ENCODE measurements at places on chromosomes 7 and 10. TPM values are rescaled to one million over a fixed set of nuclear protein-coding genes. Genes with fewer than 3 reads are reported as not detected.

Gene CYTH3
- total RNA-seq, result 14.8 TPM

DNA sequence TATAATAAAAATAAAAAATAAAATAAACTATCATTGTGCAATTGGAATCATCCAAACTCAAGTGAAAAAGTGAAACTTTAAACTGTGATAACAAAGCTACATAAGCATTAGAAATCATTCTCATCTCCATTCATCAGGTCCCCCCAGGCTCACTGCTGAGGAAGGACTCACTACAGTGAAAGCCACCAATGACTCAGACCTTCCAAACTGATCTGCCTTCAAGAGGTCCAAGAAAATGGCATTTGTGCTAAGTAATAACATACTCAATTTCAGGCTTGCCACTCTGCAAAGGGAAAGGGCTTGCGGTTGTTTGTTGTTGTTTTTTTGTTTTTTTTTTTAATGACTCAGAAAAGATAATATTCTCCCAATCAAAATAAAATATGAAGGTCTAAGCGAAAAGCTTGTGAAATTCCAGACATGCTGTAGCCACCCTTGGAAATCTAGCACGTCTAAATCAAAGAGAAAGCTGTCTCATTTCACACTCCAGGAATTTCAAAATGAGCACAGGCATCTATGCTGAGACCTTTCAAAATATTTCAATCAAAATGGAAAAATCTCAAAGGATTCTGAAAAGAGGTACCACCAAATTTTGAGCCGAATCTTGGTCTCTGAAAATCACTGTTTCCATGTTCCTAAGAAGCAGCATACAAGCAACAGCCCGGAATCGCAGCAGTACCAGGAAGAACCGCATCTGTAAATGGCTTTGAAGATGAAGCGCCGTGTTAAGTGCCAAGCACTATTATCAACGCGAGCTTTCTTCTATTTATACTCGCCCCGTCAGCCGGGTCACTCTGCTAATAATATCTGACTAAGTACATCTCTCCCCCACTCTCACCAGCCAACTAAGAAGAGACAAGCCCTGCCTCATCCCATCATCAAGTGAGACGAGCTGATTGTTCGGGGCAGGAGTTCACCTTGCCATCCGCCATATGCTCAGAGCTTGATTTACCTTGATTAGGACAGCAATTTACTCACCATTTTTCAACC lies 13.5 kb downstream of the SFMBT2 start:
- H3K27ac ChIP-seq, result no peak overlapping the region
- DNase-seq, result no peak
- peaks cover 4% of the 10 kb centered on the region for H3K36me3 ChIP-seq
- H3K27me3 ChIP-seq, result no peaks in the 10 kb centered on the region
- no peak overlapping the region for H3K4me3 ChIP-seq
- H3K4me1 ChIP-seq, result peaks cover 41% of the 10 kb centered on the region

Gene SPAM1
- not detected for total RNA-seq

Gene KRIT1
- total RNA-seq, result 37.9 TPM

- no peaks in the 10 kb centered on the region for H3K36me3 ChIP-seq
- no peak overlapping the region for H3K4me3 ChIP-seq
- H3K4me1 ChIP-seq, result peaks cover 14% of the 10 kb centered on the region
- peaks cover 18% of the 10 kb centered on the region for H3K27me3 ChIP-seq
- DNase-seq, result no peak
- H3K27ac ChIP-seq, result no peak overlapping the region
These were observed 38.8 kb upstream of the SLC29A3 start for GRCh38 chr10:71280216-71280615.

Gene HPSE2
- 0.16 TPM for total RNA-seq

Gene LRRC18
- not detected for total RNA-seq

Gene GARIN1A
- total RNA-seq, result not detected

DNA sequence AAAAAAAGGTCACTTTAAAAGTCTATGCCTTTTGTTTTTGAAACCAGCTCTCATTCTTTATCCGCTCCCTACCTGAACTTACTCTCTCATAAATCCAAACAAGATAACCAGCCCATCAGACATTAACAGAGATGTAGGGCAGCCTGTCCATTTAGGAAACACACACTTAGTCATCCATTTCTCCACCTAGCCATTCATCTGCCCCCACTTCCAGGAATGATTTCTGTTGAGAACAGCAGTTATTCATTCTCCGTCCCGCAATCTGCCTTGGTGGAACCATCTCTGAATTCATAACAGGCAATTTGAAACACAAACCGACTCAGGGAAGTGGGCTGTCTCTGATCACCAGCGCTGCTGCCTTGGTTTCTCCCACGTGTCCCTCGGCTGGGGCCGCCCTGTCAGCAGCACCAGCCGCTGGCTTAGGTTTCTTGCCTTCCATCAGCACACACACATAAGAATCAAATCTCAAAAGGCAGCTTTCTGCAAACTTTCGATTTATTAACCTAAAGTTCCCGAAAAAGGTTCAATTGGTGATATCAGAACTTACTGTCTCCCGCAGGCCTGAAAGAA lies 528.2 kb upstream of the NRP1 start:
- no peak overlapping the region for H3K4me3 ChIP-seq
- no peaks in the 10 kb centered on the region for H3K36me3 ChIP-seq
- no peak overlapping the region for H3K27ac ChIP-seq
- no peaks in the 10 kb centered on the region for H3K4me1 ChIP-seq

Gene ZCCHC24
- total RNA-seq, result 11.0 TPM

DNA sequence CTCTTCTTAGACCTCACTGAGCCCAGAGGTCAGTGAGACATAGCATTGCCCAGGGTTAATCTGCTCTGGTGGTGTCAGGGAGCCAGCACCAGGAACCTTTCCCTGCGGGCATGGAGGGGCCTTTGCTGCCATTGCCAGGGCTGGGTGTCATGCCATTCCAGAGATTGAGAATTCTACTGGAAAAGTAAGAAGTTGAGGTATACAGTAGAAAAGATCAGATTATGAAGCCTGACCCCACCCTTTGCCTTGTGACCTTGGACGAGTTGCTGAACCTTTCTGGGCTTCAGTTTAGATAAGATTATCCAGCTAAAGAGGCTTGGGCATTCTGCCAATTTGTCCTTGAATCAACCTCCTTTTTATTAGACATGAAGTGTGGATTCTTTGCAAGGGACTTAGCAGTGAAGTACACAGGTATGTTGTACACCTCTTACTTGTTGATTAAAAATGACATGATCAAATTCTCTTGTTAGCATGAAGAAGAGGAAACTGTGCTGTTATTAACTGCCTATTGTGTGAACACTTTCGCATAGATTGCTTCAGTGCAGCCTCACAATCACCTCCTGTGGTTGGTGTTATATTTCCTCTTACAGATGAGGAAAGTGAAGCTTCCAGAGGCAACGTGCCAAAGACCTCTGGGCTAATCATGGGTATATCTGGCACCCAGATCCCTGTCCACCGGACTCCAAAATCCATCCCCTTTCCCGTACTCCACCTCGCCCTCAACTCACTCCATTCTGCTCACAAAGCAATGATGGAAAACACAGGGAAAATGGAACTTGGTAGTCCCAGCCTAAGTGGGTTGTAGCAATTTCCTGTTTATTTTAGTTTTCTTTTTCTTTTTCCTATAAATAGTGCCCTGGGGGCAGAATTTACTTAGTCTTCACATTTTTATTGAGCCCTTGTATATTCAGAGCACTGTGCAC lies 151.3 kb downstream of the CAMK1D start:
- H3K4me3 ChIP-seq, result no peak overlapping the region
- no peaks in the 10 kb centered on the region for H3K36me3 ChIP-seq
- H3K27me3 ChIP-seq, result peaks cover 23% of the 10 kb centered on the region
- no peak overlapping the region for H3K27ac ChIP-seq
- H3K4me1 ChIP-seq, result no peaks in the 10 kb centered on the region

- no peaks in the 10 kb centered on the region for H3K36me3 ChIP-seq
- no peak overlapping the region for H3K27ac ChIP-seq
- DNase-seq, result no peak
- H3K4me3 ChIP-seq, result no peak overlapping the region
- H3K27me3 ChIP-seq, result no peaks in the 10 kb centered on the region
- peaks cover 29% of the 10 kb centered on the region for H3K4me1 ChIP-seq
These were observed 33.0 kb downstream of the SRPK2 start for GRCh38 chr7:105355701-105356100.
